ENCODE measurements at places on chromosomes 5 and 9.

DNA sequence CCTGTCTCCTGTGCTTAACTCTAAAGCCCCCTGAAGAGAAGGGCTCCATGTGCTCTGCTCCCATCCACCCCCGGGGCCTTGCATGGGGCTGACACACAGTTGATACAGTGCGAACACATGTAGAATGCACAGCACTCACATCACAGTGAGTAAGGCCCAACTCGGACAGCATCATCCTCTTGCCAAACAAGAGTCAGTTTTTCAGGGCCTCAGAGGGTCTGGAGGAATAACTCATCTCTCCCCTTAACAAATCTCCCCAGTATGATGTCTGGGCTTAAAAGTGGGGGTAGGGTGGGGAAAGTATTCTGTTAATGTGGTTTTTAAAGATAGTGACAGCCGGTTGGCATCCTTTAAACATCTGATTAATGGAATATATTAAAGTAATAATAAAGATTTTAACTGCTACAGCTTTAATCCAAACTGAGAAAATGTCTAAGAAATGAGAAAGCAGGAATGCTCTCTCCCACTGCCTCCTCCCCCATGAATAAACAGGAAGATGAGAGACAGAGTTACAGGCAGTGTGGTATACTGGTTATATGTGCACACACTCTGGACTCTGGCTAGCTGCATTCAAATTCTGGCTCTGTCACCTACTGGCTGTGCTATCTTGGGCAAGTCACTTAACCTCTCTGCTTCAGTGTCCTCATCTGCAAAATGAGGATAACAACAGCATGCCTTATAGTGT, 22.5 kb downstream of the APBA1 start:
- no peak for DNase-seq

DNA sequence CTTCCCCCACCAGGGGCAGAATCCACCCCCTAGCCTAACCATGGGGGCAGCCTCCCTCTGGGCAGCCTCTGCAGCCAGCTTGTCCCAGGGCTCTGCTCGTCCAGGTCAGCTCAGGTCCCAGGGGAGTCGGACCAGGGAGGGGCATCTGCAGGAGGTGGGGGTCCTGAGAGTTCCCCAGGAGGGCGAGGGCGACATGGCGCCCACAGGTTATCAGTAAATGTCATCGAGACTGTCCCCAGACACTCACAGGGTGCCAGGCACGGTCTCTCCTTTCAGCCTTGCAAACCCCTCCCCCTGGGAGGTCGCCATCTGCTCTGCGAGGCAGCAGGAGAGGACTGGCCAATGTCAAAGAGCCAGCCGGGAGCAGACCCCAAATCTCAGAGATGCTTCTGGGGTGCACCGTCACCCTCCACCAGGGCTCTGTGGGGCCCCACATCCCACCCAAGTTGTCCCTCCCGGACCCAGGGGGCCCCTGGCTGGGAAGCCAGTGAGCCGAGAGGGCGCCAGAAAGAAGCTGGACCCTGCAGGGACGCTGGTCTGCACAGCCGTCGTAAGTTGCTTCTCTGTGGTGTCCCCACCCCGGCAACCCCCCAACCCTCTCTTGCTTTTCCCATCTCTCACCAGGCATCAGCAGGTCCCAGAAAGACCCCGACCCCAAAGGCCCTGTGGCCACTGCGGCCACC, 69.3 kb downstream of the NTNG2 start:
- no peak for DNase-seq

DNA sequence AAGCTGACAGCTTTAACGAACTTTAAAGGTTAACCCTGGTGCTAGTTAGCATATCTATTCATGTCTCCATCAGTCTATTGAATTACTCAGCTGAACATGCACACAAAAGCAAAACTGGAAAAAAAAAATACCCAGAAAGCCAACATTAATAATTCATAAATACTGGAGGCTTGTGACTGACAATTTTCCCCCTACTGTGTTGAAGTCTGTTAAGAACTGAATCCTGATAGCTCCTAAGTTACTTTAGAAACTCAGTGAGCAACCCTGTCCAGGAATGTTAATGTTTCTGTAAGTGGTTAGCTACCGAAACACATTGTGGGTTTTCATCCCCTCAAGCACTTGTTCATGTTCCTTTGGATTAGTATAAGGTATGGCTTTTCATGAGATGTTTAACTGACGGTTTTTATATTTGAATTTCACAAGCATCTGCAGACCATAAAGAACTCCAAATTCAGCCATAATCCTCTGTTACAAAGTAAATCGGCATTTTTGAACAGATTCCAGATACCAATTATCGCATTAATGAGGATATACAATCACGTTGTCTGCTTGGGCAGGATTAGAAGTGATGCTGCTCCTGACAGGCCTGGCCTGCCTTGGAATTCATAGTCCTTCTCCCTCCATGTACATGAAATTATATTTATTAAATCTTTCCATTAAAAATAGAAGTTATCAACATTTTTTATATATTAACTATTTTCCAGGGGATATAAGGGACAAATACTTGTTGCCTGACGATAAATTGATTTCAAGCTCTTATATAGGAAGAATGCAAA, 331.2 kb downstream of the TLE4 start:
- DNase-seq, result no peak

GRCh38 chr5:94470802-94471201, 147.6 kb downstream of the KIAA0825 start:
- no peak for DNase-seq
